Urinary bladder (tissue), 4 donors: ENCODE measurements at places on chromosomes 7 and 10. TPM values are rescaled to one million over a fixed set of nuclear protein-coding genes. Genes with fewer than 3 reads are reported as not detected.

Gene CDH23
- total RNA-seq = 9.9 TPM

Gene TMEM236
- total RNA-seq = 1.2 TPM

Gene TMEM270
- not detected for total RNA-seq

Gene SPDYE1
- not detected for total RNA-seq

Gene KIAA1217
- total RNA-seq = 18.0 TPM

Gene POU6F2
- total RNA-seq = 5.0 TPM

Gene POM121L12
- not detected for total RNA-seq

Gene NKX2-3
- 0.11 TPM for total RNA-seq

Gene IFIT1B
- 2.2 TPM for total RNA-seq

Gene EPHA1
- 3.2 TPM for total RNA-seq

Gene AS3MT
- total RNA-seq = 4.1 TPM

Gene PLCE1
- 38.1 TPM for total RNA-seq

Gene MYL7
- total RNA-seq = 2.7 TPM

Gene LIPJ
- 0.26 TPM for total RNA-seq

Gene SFXN4
- total RNA-seq = 16.1 TPM

Gene CYTH3
- total RNA-seq = 28.9 TPM

Gene LRRC61
- total RNA-seq = 3.7 TPM

Gene KNDC1
- 1.2 TPM for total RNA-seq

Gene MMP21
- total RNA-seq = 0.69 TPM

Gene PIP4K2A
- 27.0 TPM for total RNA-seq

Gene HIBADH
- total RNA-seq = 52.4 TPM

Gene TDRD1
- total RNA-seq = 0.53 TPM

Gene NPY
- 4.3 TPM for total RNA-seq

Gene EZH2
- total RNA-seq = 20.0 TPM

Gene NEUROG3
- total RNA-seq = not detected

Gene GJD4
- total RNA-seq = not detected

Gene AKR1C2
- 19.7 TPM for total RNA-seq

Gene SLC18A2
- 12.6 TPM for total RNA-seq

Gene SPAM1
- total RNA-seq = not detected

Gene CREB3L2
- 31.5 TPM for total RNA-seq

Gene SCRN1
- total RNA-seq = 44.5 TPM

Gene PAX4
- total RNA-seq = not detected
